WTC11 (cell line): ENCODE measurements at places on chromosomes 11 and 22.
A peak's percentile ranks its signal among the peaks of the same experiment; 100 is the strongest.

GRCh38 chr11:134578807-134579723 lies 167.0 kb upstream of the B3GAT1 start:
- H3K36me3 ChIP-seq = no peaks in the 10 kb centered on the region
- H3K4me1 ChIP-seq = peaks cover 14% of the 10 kb centered on the region
- H3K27ac ChIP-seq = no peak overlapping the region

GRCh38 chr11:69816671-69817070 lies 2.5 kb downstream of the FGF3 start:
- H3K27ac ChIP-seq = no peak overlapping the region
- H3K4me1 ChIP-seq = peaks cover 7% of the 10 kb centered on the region; the same call in 1 of the 2 replicates
- peak overlapping the region; percentile 50 for H3K4me3 ChIP-seq
- DNase-seq = no peak
- H3K27me3 ChIP-seq = peaks cover 82% of the 10 kb centered on the region

DNA sequence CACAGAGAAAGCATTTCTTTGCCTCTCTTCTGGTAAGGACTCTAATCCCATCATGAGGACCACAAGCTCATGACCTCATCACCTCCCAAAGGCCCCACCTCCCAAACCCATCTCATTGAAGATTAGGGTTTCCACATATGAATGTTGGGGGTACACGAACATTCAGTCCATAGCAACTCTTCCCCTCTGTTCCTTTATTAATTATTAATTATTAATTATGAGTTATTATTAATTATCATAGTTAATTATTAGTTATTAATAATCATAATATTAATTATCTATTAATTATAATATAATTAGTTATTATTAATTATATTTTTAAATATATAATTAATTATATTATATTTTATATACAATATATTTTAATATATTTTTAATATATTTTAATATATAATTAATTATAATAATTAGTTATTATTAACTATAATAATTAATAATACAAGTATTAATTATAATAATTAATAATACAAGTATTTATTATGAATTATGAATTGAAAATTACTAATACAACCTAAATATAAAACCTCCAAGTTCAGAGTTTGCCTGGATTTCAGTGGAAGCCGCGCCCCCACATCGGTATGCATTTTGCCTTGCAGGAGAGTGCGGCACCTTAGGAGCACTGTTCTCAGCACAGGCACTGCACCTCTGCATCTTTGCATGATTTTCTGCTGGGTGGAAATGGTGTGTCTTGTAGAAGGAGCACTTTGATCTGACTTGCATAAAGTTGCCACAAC lies 128.0 kb upstream of the FGF3 start:
- H3K36me3 ChIP-seq = no peaks in the 10 kb centered on the region
- H3K27ac ChIP-seq = no peak overlapping the region
- no peak overlapping the region for H3K4me3 ChIP-seq
- DNase-seq = no peak

- DNase-seq = peak; percentile 46
- no peak overlapping the region for H3K4me3 ChIP-seq
- H3K4me1 ChIP-seq = peaks cover 8% of the 10 kb centered on the region
- peaks cover 47% of the 10 kb centered on the region for H3K36me3 ChIP-seq
- H3K27me3 ChIP-seq = peaks cover 4% of the 10 kb centered on the region
- no peak overlapping the region for H3K27ac ChIP-seq
These were observed 498.2 kb downstream of the KCNA4 start for GRCh38 chr11:29518389-29519174.

- DNase-seq = no peak
- H3K36me3 ChIP-seq = no peaks in the 10 kb centered on the region; the same call in 1 of the 2 replicates
These were observed 43.7 kb upstream of the APOA1 start for GRCh38 chr11:116881143-116881542.

DNA sequence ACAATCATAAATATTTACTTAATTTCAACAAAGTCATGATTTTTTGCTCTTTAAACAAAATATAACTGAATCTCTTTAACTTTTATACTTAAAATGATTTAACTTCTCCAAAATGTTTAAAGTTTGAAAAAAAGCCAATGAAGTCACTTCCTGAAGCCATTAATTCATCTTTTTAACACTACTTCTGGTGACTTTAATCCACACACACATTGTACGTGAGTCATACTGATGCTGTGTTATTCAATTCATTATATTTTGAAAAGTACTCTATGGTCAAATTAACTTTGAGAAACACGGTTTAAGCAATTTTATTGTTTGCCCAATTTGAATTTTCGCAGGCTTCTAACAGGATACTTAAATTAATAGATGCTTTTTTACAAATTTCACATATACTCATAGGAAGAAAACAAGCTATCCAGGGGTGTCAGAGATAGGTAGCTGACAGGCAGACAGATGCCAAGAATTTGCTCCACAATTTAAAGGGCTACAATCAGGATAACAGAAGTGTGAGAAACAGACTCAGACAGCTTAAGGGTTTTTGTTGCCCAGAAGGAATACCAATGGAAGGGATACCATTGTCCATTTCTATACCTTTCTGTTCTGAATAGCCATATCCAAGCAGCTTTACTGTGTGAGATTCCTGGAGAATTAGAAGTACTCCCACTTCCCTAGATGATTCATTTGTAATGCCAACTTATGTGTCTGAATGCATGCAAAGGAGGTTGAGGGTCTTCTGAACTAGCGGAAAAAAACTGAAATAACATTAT lies 118.4 kb downstream of the RBFOX2 start:
- H3K27ac ChIP-seq = no peak overlapping the region
- H3K27me3 ChIP-seq = no peaks in the 10 kb centered on the region
- no peak for DNase-seq
- no peak overlapping the region for H3K4me3 ChIP-seq
- H3K4me1 ChIP-seq = peaks cover 44% of the 10 kb centered on the region

DNA sequence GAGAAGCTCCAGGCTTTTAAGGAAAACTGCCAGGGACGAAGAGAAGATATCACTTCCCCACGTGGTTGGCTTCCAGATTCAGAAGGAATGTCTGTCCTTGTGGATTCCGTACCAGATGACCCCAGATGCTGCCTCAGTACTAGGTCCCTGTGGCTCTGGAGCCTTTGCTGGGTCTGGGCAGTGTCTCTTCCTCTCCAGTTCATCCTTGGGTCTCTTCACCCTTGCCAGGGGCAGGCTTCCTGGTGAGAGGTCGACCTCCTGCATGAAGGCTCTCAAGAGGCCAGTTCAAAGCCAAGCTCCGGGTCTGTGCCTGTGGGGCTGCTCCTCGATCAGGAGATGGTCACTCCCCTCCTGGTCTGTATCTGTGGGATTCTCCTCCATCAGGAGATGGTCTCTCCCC lies 74.7 kb upstream of the B3GAT1 start:
- H3K27ac ChIP-seq = no peak overlapping the region
- no peak overlapping the region for H3K4me3 ChIP-seq
- no peak for DNase-seq

GRCh38 chr11:106077609-106078455 lies at the start of gene AASDHPPT:
AASDHPPT (plus strand) TSS chr11:106077662; CDS start chr11:106077711, 49 bp downstream.
- H3K4me1 ChIP-seq = peaks cover 36% of the 10 kb centered on the region
- H3K27ac ChIP-seq = peak within 1 kb of the TSS; percentile 99
- peak within 1 kb of the TSS; percentile 85 for H3K4me3 ChIP-seq
- H3K27me3 ChIP-seq = no peaks in the 10 kb centered on the region
- DNase-seq = no peak
- H3K36me3 ChIP-seq = peaks cover 27% of the 10 kb centered on the region

- H3K36me3 ChIP-seq = peaks cover 9% of the 10 kb centered on the region
- no peak for DNase-seq
- H3K27me3 ChIP-seq = no peaks in the 10 kb centered on the region
- H3K4me1 ChIP-seq = peaks cover 10% of the 10 kb centered on the region
- H3K27ac ChIP-seq = no peak overlapping the region
These were observed 361.8 kb downstream of the TENM4 start for GRCh38 chr11:79078999-79079398.

- peaks cover 17% of the 10 kb centered on the region for H3K36me3 ChIP-seq
- no peak for DNase-seq
- no peaks in the 10 kb centered on the region for H3K27me3 ChIP-seq
These were observed 77.5 kb downstream of the AMOTL1 start for GRCh38 chr11:94845622-94846021.

- H3K36me3 ChIP-seq = no peaks in the 10 kb centered on the region
- H3K4me3 ChIP-seq = no peak overlapping the region
- no peak for DNase-seq
- no peaks in the 10 kb centered on the region for H3K27me3 ChIP-seq
- H3K4me1 ChIP-seq = no peaks in the 10 kb centered on the region
- H3K27ac ChIP-seq = no peak overlapping the region
These were observed 44.6 kb upstream of the PPARA start for GRCh38 chr22:46105494-46106278.

- peaks cover 26% of the 10 kb centered on the region for H3K36me3 ChIP-seq
- peak overlapping the region; percentile 71 for H3K27ac ChIP-seq
- DNase-seq = no peak
These were observed 1.2 kb upstream of the TRIM3 start for GRCh38 chr11:6474806-6475500.

DNA sequence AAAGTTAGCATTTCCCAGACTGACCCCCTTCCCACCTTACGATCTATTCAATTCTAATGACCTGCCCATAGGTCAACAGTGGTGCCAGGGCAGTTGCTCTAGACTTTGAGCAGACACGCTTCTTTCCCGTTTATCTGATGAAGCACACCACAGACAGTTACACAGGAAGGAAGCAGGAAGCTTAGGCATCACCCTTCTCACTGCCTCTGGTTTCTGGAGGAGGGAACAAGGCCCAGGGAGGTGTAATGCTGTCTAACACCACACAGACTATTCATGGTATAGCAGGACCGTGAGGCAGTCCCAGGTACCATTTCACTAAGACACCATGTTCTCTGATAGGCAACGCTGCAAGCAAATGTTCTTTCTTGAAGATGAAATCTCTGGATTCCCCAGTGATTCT lies 279.4 kb downstream of the NTM start:
- DNase-seq = no peak
- peaks cover 54% of the 10 kb centered on the region for H3K4me1 ChIP-seq
- H3K36me3 ChIP-seq = no peaks in the 10 kb centered on the region

DNA sequence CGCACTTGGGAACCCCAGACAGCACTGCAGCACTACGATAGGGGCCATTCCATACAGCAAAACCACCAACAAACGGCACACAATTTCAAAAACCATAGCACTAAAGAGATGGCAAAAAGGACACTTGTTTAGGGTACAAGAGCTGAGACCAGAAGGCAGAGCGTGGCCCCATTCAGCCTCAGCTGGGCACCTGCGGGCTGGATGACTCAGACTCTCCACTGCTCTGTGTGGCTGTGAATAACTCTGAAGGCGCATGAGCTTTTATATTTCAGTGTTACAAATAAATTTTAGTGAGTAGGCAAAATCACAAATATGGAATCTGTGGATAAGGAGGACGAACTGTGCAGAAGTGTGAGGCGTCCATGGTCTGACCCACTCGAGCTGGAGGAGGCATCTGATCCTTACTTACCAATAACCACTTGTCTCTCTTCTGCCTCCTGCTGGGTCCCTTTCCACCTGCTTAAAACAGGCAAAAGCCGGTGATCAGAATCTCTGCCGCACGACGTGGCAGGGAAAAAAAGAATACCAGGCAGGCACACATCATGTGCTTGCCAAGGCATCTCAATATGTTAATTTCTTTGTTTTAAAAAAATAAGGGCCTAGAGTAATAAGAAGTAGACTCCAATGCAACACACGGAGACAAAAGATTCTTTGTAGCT lies 325.7 kb downstream of the SHANK2 start:
- H3K36me3 ChIP-seq = peaks cover 41% of the 10 kb centered on the region
- H3K27me3 ChIP-seq = peaks cover 4% of the 10 kb centered on the region; the same call in 1 of the 2 replicates
- peaks cover 28% of the 10 kb centered on the region for H3K4me1 ChIP-seq
- peak; percentile 24 for DNase-seq
- no peak overlapping the region for H3K4me3 ChIP-seq

- peaks cover 16% of the 10 kb centered on the region for H3K4me1 ChIP-seq
- H3K36me3 ChIP-seq = no peaks in the 10 kb centered on the region
- H3K27me3 ChIP-seq = no peaks in the 10 kb centered on the region; the same call in 1 of the 2 replicates
- H3K4me3 ChIP-seq = no peak overlapping the region
These were observed 63.4 kb downstream of the MYO7A start for GRCh38 chr11:77191429-77191822.

GRCh38 chr11:74749127-74749964 lies 697 bp downstream of the RNF169 start:
- peaks cover 9% of the 10 kb centered on the region for H3K27me3 ChIP-seq
- peak; percentile 62 for DNase-seq
- peak overlapping the region; percentile 82 for H3K4me3 ChIP-seq
- peaks cover 30% of the 10 kb centered on the region for H3K4me1 ChIP-seq
- peak overlapping the region; percentile 51; the same call in 1 of the 2 replicates for H3K27ac ChIP-seq
- no peaks in the 10 kb centered on the region for H3K36me3 ChIP-seq

GRCh38 chr11:116730241-116730561 lies 42.6 kb downstream of the BUD13 start:
- no peak overlapping the region for H3K27ac ChIP-seq
- H3K4me3 ChIP-seq = no peak overlapping the region
- H3K4me1 ChIP-seq = peaks cover 40% of the 10 kb centered on the region
- H3K36me3 ChIP-seq = no peaks in the 10 kb centered on the region

DNA sequence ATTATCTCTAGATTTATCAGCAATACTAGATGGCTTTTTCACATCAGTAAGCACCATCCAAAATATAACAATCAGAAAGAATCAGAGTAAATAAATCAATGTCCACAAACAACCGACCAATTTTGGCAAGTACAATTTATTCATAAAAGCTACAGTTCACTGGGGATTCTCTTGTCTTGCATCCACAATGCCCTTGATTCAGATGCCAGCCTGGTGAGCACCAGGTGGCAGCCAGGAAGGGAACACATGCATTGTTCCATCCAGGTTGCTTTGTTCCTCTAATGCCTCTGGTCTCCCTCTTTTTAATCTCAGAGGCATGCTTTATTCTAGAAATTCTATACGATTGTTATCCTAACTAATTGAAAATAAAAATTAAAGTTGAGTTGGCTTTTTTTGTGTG lies 242.1 kb upstream of the KIRREL3 start:
- peaks cover 26% of the 10 kb centered on the region for H3K4me1 ChIP-seq
- no peaks in the 10 kb centered on the region for H3K36me3 ChIP-seq
- no peak overlapping the region for H3K27ac ChIP-seq
- no peak for DNase-seq
- H3K27me3 ChIP-seq = no peaks in the 10 kb centered on the region; the same call in 1 of the 2 replicates

DNA sequence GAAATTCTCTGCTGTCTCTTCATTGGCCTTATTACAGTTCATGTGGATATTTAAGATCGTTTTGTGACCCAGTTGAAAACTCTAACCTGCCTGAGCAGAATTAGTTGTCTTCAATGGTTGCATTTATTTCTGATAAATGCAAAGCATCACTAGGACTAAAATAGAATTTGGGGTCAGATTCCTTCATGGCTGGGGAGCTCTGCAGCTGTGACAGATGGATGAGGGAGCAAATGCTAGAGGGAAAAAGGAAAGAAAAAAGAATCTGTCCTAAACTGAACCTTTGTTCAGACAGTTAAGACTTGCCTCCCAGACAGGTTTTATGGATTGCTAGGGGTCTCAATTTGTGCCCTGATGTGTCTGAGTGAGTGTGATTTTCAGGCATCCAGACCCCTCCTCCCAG lies 113.0 kb downstream of the SYT9 start:
- DNase-seq = no peak
- no peaks in the 10 kb centered on the region for H3K27me3 ChIP-seq
